ENCODE measurements at places on chromosomes 6 and 20. TPM values are rescaled to one million over a fixed set of nuclear protein-coding genes. Genes with fewer than 3 reads are reported as not detected.

GRCh38 chr6:30882204-30882758, 2.0 kb upstream of the DDR1 start:
- no peak for DNase-seq

DNA sequence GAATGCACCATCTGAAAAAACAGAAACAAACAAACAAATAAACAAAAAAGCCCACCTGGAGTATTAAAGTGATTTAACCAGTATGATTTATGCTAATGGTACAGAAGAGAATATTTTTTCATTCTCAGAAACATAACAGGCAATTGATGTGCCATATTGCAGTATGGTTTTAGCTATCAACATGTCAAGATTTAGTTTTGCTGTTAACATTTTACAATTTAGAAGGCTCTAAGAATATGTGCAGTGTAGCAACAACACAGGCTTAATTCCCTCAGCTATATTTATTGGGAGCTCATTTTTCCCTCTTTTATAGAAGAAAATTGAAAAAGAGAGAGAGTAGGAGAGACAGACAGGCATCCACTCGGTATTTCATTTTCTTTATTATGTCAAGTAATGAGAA, 1022.7 kb upstream of the CITED2 start:
- DNase-seq, result no peak

DNA sequence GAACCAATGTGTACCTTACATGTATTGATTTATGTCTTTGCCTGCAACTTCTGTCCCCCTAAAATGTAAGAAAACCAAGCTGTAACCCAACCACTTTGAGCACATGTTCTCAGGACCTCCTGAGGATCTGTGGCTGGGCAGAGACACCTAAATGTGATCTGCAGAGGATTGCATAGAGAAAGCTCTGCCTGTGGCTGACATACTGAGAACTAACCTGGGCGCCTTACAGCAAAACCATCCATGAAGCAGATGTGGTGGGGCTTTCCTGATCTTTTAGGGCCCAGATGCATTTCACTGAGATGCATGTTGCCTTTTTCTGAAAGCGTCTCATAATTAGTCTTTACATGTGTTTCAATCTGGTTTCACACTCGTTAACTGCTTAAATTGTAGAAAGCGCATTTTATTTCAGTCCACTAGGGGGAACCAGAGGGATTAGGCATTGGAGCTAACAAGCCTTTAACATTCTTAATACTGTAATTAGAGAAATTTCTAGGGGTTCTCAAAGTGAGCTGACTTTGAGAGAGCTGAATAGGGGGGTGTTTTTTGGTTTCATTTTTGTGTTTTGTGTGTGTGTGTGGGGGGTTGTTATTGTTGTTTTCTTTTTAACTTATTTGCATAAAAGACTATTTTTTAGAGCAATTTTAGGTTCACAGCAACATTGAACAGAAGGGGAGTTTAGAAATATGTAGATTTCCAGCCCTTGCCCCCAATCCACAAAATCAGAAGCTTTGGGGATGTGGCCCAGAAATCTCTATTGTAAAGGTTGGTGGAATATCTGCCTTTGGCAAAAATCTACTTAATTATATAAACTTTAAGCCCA, 50.9 kb upstream of the FAM184A start:
- DNase-seq, result no peak

GRCh38 chr6:6788394-6789032, 200.0 kb downstream of the LY86 start:
- DNase-seq, result no peak

- no peak for DNase-seq
These were observed 1.7 kb downstream of the ULBP1 start for GRCh38 chr6:149965194-149966020.

DNA sequence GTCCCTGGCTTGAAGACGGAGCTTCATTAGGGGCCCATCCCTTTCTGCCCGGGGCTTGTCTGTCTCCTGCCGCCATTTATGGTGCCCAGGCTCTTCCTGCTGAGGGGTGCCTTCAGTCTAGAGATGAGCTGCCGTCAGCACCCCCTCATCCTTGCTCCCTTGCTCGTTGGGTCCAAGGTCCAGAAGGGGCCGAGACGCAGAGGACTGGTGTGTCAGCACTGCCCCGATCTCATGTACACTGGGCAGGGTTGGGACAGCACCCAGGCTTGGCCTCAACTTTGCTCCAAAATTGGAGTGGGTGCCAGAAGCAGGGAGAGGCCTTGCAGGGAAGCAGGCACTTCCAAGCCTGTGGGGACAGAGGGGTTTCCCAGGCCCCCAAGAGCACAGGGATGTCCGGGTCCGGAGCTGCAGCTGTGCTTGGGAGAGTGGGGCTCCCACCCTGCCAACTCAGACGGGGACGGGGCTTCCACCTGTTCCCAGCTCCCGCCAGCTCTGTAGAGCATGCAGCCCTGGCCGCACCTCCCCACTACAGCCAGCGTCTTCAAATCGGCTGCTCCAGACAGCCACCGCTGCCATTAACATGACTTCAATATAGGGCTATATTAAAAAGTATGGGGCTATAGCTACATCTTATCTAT, 488.8 kb downstream of the TENT5A start:
- DNase-seq, result no peak

- no peak for DNase-seq
These were observed 15.9 kb upstream of the ENTPD6 start for GRCh38 chr20:25179439-25180089.

DNA sequence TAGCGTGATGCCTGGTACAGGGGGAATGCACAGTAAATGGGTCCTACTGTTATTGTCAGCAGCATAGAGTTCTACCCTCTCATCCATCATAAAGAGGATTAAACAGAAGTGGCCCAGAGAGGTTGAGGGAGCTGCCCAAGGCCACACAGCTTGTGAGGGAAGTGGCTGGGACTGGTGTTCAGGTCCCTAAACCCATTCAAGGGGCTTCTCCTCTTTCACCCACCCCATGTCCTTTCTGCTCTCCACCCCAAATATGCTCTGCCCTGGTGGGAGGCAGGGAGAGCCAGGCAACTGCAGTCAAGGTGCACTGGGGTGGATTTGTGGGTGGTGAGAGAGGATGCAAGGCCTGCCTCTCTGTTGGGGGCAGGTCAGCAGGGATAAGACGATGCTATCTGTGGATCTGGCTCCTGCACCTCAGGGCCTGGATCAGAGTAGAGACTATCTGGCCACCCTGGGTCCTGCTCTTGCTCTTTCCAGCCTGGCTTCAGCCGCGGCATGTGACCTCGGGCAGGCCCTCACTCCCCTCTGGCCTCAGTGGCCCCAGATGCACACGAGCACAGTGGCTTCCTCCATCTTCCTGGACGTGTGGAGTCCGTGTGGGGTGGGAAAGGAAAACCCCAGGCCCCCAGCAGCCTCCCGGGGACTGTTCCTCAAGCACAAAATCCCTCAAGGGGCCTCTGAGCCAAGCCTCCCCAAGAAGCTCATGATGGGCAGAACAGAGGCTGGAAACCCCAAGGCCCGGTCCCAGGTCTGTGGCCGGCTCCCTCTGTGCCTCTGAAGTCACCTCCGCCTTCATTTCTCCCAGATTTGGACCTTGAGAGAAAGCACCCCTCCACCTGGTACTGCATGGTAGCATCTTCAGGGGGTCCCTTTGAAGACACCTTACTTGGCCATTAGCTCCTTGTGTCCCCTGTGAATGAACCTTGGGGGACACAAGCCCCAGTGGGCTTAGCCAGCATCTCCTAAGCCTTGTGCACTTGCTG, 3.4 kb upstream of the BPIFB6 start:
- no peak for DNase-seq

DNA sequence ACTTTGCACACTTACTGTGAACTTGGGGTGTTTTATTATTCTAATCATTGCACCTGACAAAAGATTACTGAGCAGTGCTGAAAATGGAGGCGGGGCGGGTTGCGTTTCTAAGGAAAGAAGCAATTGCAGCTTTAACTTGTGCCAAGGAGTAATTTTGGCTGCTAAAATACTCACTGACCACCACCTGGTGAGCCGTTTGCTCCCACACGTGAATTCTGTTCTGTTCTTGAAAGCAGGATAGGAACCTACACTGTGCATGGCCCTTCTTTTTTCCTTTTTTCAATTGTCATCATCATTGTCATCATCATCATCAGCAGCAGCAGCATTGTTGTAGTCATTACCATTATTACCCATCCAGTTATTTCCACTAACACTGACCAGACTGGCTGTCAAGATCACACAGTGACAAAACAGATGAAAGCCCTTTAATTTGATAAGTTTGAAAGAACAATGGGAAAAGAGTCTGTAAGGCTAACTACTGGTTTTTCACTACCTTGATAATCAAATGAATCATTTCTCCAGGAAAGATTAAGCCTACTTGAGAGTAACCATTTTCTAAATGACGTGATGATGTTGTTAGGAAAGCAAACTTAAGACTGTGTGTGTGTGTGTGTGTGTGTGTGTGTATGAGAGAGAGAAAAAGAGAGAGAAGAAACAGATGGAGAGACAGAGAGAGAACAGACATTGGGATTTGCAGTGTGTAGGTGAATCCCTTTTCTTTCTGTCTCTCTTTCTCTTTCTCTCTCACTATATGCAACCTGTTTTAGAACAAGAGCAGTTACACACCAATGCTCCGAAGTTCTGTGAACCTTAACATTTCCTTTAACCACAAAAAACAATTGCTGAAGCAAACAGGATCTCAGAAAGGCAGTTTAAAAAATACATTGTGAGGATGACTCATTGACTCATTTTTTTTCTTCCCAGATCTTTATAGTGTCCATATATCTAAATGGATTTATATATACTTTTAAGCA, 3.8 kb downstream of the RIPOR2 start:
- no peak for DNase-seq

DNA sequence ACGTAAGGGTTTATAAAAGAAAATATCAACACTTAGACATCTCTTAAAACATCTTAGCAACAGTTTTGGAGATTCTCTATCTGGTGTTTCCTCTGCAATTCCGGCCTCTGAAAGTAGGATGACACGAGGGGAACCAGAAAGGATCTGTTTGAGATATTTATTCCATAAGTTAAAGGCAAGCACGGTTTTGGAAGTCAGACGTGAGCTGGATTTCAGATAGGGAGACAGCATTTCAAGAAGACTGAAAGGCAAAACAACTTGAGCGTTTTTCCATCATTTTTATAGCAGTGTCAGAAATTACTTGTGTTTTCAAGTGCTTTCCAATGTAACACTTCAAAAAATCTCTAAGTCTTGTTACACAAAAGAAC, 52.9 kb upstream of the BTN3A2 start:
- DNase-seq, result no peak

DNA sequence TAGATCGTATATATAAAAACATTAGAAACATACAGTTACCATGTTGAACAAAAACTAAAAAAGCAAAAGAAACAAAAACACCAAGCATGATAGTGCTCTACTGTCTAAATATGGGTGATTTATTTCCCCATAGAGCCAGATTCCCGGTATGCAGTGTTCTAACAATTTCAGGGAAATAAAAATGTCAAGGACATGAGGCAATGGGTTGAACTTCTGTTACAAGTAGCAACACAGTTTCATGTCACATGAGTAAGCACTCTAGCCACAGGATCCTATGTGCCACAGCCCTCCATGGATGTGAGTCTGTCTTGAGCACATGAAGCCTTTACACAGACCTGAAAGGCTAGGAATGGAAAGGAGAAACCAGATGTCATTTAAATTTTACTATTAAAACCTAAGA, 96.0 kb downstream of the MAP3K5 start:
- DNase-seq, result no peak

DNA sequence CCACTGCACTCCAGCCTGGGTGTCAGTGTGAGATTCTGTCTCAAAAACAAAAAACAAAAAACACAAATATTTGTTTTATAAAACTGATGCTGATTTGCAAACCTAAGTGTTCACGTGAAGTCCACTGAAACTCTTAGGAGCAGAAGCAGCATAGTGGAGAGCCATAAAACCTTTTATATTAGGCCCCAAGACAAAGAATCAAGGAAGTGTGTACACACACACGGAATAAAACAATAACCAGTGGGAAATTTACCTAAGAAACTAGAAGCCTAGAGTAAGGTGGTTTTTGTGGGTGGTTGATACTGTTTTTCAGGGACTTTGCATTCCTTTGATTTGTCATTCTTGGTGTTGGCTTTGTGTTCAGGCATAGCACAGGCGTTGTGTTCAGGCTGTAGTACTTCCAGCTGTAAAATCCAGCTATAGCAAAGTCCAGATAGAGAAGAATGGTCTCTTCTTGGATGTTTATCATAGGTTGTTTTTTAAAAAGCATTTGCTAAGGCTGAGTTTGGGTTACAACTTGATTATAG, 61.3 kb downstream of the ATRN start:
- no peak for DNase-seq

- no peak for DNase-seq
These were observed 447.8 kb upstream of the BTBD3 start for GRCh38 chr20:11469795-11470435.

DNA sequence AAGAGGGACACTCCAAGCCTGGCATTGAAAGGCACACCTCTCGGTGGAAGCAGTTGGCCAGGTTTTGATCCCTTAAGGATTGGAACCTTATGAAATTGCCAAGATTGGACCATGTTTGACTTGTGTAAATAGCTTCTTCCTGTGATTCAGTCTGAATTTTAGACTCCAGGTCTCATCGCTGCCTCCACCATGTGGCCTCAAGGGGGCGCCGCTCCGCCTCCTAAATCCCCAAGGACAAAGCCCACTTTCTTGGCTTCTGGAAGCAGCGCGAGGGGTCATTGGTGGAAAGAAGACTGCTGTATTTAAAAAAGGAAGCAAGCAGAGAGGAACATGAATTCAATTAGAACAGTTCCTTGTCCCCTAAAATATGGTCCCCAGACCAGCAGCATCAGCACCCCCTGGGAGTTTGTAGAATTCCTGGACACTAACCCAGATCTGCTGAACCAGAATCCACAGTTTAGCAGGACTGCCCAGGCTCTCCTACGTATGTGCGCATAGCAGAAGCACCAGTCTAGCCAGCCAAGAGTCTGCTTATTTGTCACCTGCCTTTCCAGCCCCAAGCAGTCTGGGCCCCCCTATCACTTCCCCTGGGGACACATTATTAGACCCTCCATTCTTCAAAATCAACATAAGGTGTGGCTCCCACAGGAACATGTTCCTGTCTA, 108.5 kb downstream of the LY86 start:
- no peak for DNase-seq

- DNase-seq, result no peak
These were observed 800.1 kb upstream of the CITED2 start for GRCh38 chr6:140174524-140174923.

GRCh38 chr20:41818369-41818768, 200.2 kb upstream of the CHD6 start:
- no peak for DNase-seq

- no peak for DNase-seq
These were observed 44.6 kb downstream of the HIVEP2 start for GRCh38 chr6:142900227-142900971.

- no peak for DNase-seq
These were observed 15.3 kb upstream of the ANGPT4 start for GRCh38 chr20:931401-931800.

The CNR1 gene
- total RNA-seq, result not detected

The LTB gene
- 16.3 TPM for total RNA-seq

The EMILIN3 gene
- total RNA-seq, result not detected

The PTK6 gene
- 0.32 TPM for total RNA-seq

The TAF8 gene
- total RNA-seq, result 41.9 TPM

The HLA-DQA1 gene
- 6.3 TPM for total RNA-seq

The EPPIN gene
- total RNA-seq, result not detected

The PPP1R14C gene
- total RNA-seq, result 0.23 TPM

The RCAN2 gene
- total RNA-seq, result not detected

Measured in activated T-helper 2 cell treated with anti-CD3 and anti-CD28 coated beads, Interferon-gamma antibody, Interleukin-2, Interleukin-4, amounts not matched to agents 10 μg/mL and 5 μg/mL and 100 μg/mL, durations not matched to agents 14 hours and 24 hours and 36 hours (primary cell).